Chondrocyte (in vitro differentiated cells): ENCODE measurements at places on chromosomes 4 and X. TPM values are rescaled to one million over a fixed set of nuclear protein-coding genes. Genes with fewer than 3 reads are reported as not detected.

UFSP2 gene
- 25.2 to 35.0 TPM (median 33.0 TPM) in 3 replicates for total RNA-seq

BRS3 gene
- not detected in 3 replicates for total RNA-seq

TMEM154 gene
- 1.8 to 2.9 TPM (median 2.2 TPM) in 3 replicates for total RNA-seq

MCF2 gene
- total RNA-seq, result 0.10 TPM in 1 of 3 replicates, not detected in the others

DCAF8L1 gene
- total RNA-seq, result not detected in 3 replicates

BEX4 gene
- 40.2 to 46.1 TPM (median 45.3 TPM) in 3 replicates for total RNA-seq

CPLX1 gene
- not detected in 3 replicates for total RNA-seq

BEX1 gene
- 6.0 to 7.0 TPM (median 7.0 TPM) in 3 replicates for total RNA-seq

DNA sequence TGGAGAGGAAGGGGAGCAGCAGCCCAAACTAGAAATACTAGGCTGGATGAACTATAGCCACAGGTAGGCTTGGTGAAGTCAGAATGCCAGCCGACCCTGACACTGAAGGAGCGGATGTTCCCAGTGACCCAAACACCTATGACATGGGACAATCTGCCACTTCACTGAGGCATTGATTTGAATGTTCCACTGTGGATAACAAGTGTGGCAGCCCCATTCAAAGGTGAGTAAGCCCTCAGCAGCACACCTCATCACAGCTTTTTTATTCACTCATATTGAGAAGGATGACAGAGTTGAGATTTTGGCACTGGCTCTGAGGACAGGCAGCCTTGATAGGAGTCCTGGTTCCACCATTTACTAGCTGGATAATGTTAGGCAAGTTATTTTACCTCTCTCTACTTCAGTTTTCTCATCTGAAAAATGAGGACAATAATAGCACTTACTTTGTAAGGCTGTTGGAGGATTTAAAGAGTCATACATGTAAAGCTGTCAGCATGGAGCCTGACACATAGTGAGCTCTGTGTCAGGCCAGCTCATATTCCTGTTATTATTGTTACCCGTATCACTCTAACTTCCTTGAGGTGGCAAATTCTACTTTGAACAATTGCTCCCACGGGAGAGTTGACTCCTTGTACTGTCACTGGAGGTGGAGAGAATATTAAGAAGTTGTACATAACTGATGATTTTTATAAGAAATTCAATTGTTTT is 114.6 kb downstream of the RASL11B start:
- DNase-seq, result no peak

GRCh38 chr4:168920441-168921065 is 89.5 kb downstream of the CBR4 start:
- DNase-seq, result no peak

- DNase-seq, result no peak
Measured at GRCh38 chr4:26701786-26702227, 117.9 kb downstream of the TBC1D19 start.

- DNase-seq, result no peak
Measured at GRCh38 chrX:54807524-54808108, at the start of gene MAGED2. MAGED2 (plus strand) TSS chrX:54807745; CDS start chrX:54809332, 1,587 bp downstream.

GRCh38 chr4:100938698-100939097 is 408.6 kb downstream of the PPP3CA start:
- DNase-seq, result no peak

DNA sequence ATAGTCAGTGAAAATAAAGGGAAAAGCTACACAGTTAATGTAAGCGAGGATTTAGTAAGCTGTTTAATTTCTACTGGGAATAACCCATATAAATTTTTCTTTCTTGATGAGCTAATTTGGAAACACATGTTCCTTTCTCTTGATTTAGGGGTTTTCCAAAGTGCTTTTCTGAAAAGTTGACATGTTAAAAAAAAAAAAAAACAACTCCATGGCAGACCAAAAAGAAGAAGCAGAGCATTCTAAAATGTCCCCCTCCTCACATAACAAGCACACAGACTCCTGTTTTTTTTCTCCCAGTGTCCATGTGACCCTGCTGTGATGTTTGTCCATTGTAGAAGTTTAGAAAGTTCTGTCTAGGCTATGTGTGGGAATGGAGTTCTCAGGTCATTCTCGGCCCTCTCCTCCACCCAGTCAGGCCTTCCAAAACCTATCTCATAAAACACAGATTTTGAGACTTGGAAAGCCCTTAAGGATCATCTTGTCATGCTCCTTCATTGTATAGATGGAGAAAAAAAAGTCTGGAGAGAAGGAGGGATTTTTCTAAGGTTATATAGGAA is 792 bp downstream of the CLIC2 start:
- no peak for DNase-seq

- DNase-seq, result no peak
Measured at GRCh38 chr4:78137532-78137931, 80.4 kb downstream of the FRAS1 start.

DNA sequence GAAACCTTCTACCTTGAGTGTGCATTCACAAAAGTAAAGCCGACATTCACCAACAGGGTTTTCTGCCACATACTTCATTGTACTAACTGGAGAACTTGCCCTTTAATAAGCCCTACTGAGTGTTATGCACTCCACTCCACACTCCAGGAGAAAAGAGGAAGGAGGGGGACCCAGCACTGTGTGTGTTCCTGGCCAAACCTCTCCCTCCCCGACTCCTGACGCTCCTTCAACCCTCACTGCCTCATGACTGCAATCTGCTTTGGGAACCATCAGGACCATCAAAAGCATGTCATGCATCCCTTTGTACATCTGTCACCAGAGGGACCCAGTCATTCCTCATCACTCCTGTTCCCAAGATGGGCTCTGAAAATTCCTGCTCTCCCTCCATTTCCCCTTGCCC is 143.7 kb downstream of the RASL11B start:
- DNase-seq, result no peak

- DNase-seq, result no peak
Measured at GRCh38 chr4:152016303-152016620, 255.5 kb upstream of the GATB start.

GRCh38 chr4:145218251-145218650 is 37.9 kb upstream of the OTUD4 start:
- no peak for DNase-seq

DNA sequence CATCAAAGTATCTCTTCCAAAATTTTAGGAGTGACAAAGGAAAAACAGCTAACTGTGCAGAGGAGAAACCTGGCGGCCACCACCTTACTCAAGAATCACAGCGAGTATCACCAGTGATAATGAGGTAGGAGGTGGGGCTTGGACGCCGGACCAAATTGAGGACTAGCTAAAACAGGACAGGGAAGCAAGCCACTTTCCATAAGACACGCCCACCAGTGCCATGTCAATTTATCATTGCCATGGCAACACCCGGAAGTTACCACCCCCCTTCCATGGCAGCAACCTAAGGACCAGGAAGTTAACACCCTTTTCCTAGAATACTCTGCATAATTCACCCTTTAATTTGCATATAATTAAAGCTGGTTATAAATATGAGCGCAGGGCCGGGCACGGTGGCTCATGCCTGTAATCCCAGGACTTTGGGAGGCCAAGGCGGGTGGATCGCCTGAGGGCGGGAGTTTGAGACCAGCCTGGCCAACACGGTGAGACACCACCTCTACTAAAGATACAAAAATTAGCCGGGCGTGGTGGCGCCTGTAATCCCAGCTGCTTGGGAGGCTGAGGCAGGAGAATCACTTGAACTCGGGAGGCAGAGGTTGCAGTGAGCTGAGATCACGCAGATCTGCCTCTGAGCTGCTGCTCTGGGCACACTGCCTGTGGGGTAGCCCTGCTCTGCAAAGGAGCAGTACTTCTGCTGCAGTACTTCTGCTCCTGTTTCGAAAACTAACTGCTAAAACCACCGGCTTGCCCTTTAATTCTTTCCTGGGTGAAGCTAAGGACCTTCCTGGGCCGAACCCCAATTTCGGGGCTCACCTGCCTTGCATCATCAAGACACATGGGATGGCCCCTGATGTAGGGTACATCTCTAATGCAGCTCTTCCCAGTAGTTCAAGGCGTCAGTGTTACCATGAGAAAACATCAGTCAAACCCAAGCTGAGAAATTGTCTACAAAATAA is 116.7 kb downstream of the HMX1 start:
- DNase-seq, result peak; percentile 41

- no peak for DNase-seq
Measured at GRCh38 chr4:69523385-69524132, 27.9 kb upstream of the UGT2B4 start.

DNA sequence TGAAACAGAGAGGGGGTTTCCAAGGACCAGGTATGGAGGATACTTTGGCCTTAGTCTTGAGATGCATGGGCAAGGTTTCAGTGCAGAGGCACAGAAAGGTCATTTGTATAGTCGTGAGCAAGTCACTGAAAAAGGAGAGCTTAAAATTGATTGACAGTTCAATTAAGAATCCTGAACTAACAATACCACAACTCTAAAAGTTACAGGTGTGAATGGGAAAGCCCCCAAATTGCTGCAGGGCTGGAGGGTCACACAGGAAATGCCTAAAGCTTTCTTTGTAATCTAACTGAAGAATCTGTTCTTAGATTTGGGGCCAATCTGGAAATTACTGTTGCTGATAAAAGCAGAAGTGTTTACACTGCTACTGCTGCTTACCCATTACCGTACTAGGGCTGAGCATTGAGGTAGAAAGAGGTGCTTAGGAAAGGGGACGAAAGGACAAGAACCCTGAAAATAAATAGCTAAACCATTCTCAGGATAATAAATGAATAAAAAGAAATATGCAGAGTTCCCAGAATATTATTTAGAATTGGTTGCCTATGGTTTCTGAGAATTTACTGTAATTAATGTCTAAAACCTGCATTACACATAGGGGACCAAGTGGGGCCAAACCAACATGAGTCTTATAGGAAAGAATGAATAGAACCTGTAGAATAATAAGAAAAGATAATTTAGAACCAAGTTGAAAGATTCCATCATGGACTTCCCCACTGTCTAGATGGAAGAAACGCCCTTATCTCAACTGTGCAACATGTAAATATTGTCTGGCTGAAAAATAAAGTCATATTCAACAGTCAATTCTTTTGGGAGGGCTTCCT is 91.9 kb upstream of the PPP1R2C start:
- no peak for DNase-seq

DNA sequence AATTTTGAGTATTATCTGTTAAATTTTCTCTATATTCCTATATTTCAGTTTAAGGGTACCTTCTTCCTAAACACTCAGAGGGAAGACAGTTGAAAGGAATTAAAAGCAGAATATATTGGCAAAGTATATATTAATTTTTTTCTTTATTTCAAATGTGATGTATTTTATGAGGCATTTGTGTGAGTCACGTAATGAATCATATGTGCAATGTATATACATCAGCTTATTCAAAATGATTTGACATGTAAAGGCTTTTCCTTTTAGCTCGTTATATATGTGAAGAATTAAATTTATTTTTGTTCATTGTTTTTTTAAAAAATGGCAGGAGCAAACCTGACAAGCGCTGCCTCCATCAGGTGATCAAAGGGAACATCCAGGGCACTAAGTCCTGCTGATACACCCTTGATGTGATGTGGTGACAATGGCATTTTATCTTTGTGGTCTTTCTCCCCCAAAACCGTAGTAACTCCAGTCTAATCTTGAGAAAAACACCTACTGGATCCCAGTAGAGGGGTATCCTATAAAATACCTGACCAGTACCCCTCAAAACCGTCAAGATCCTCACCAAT is 8.9 kb downstream of the WWC2 start:
- no peak for DNase-seq

GRCh38 chr4:70603856-70604255 is 11.8 kb downstream of the AMBN start:
- DNase-seq, result no peak

- DNase-seq, result no peak
Measured at GRCh38 chr4:110357521-110357920, 118.4 kb upstream of the ENPEP start.

DNA sequence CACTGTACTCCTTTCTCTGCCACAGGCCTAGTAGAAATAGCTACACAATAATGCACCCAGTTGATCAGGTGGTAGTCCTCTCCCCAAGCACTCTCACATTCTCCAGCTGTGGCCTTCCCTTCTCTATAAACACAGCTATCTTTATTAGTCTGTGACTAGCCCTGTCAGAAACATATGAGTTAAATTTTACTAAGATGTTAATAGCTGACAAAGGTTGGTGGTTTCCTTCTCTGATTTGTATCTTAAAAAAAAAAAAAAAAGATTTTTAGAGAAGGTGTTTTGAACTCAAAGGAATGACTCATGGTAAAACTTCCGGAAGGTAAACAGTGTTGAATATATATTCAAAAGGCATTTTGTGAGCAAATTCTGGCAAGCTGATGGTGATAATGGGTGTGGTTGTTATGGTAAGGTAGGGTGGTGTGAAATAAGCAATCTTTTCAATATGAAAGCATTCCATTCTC is 327.4 kb downstream of the PPP3CA start:
- DNase-seq, result no peak

DNA sequence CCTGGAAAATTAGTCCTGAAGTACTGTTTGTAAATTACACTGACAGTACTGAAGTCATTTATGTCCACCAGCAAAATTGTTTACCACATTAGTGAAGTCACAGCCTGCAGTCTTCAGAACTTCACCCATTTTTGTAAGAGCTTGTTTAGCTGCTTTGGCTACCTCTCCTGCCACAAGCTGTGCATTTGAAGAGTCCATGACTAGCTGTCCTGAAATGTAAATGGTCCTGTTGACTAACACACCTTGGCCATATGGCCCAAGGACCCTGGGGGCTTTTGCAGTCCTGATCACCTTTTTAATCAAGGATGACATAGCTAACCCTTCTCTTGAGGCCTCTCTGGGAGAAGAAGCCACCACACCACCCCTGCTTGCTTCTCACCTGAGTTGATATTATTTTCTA is 21.4 kb upstream of the ZNF518B start:
- DNase-seq, result no peak

DNA sequence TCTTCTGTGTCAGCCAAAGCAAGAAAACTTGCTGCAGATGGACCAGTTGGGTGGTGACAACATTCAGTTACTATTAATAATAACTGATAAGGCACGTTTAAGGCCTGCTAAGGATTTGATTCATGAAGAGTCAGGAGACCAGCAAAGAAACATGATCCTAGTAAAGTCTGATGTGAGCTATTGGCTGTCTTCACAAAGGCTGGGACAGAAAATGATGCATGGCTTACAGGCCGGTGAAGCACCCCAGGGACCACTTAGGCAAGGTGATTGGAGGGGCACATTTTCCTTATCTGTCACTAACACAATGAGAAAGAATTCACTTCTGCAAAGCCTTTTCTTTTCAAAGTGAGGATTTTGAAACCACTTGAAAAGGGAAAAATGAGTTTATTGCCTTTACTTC is 65.4 kb upstream of the TRPC3 start:
- no peak for DNase-seq

DNA sequence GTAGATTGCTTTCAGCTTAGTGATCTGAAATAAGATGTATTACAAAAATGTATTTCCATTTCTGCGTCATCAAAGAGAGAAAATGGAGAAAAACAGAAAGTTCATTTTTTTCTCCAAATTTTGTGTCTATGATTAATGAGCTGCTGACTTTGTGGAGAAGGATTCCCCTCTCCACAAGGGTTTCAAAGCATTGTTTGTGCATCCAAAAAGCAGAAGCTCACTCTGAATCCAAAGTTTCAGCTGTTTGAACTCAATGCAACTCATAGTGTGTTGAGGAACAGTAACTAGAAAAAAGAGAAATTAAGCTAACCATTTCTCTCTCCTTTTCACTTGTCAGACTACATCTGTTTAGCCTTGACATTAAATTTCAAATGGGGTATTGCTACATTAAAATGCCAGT is 62.9 kb upstream of the SLC7A11 start:
- no peak for DNase-seq
